Stimulated activated CD4-positive, alpha-beta T cell treated with anti-CD3 and anti-CD28 coated beads, Interleukin-2, amount 100 ng/mL, for 4 hours (primary cell): ENCODE measurements at places on chromosomes 7 and 10.
A peak's percentile ranks its signal among the peaks of the same experiment; 100 is the strongest.

GRCh38 chr10:79252971-79253370 is 94.3 kb upstream of the PPIF start:
- DNase-seq = no peak

DNA sequence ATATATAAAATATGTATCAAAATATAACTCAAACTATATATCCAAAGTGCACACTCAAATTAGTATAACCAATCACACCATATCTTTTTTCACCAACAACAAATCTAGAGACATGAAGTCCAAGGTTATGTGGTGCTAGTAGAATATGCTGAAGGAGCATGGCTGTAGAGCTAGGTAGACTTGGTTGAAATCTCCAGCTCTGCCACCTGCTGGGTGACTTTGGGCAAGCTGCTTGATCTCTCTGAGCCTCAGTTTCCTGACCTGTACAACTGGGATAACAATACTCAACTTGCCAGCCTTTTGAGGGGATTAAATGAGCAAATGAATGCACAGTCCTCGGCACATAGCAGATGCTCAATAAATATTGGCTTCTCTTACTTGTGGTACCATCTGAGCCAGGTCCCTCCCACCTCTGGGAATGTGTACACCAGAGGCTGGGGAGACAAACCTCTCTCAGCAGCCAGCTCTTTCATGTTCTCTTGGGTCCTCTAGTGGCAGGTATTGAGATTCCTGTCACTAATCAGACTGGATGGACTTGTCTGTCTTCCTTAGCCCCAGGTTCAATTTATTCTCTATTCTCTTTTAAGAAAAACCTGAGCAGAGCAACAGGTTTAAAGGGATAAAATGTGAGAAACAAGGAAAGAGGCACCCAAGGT is 94.3 kb upstream of the PDE1C start:
- DNase-seq = no peak

DNA sequence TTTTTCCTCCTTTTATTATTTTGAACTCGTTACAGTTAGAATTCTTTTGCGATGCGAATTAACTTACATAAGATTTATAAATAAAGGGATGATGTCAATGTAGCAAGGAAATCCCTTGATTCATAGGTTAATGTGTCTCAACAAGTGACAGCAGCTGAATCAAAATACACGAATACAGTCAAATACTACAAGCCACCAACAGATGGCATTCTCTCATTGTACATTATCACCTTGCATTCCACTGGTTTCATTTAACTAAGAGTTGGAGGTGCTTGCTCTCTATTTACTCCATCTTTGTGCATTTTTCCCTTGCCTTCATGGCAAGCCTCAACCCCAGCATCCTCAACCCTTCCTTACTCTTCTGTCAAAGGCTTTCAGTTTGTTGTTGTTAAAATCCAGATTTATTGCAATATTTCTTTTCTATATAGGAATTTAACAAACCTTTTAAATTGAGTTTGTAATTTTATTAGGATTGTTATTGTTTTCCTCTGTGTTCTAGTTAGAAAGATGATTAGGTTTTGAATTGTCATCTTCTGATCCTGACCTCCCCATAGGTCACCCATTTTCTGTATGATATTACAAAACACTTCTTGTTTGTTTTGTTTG is 78.3 kb downstream of the SLC25A40 start:
- no peak for DNase-seq

DNA sequence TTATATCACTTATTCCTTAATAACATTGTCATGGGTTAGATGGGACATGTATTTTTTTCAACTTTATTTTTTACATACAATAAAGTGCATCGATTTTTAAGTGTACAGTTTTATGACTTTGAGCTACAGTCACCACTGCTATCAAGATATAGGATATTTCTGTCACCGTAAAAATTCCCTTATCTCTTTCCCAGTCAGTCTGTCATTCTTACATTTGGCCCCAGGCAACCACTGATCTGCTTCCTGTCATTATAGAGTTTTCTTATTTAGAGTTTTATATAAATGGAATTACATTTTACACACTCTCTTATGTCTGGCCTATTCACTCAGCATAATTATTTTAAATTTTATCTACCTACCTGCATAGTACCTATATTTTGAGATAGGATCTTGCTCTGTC is 145.2 kb downstream of the AUTS2 start:
- DNase-seq = no peak

DNA sequence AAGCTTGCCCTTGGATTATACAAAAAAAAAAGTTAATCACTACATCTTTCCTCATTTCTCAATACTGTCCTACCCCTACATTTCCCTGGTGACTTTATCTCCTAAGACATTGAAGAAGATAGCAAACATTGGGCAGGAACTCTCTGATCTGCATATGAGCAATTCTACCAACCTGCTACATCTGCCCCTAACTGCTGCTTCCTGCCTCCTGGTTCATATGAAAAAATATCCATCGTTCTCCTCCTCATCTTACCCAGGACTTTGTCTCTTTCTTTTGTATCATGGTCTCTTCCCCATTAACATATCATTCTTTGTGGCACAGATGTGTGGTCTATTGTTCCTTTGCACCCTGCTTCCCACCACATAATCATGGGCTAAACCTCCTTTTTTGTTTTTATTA is 139.7 kb upstream of the PCGF5 start:
- DNase-seq = no peak

- DNase-seq = no peak
These were observed 229.4 kb downstream of the TNS3 start for GRCh38 chr7:47352394-47352968.

DNA sequence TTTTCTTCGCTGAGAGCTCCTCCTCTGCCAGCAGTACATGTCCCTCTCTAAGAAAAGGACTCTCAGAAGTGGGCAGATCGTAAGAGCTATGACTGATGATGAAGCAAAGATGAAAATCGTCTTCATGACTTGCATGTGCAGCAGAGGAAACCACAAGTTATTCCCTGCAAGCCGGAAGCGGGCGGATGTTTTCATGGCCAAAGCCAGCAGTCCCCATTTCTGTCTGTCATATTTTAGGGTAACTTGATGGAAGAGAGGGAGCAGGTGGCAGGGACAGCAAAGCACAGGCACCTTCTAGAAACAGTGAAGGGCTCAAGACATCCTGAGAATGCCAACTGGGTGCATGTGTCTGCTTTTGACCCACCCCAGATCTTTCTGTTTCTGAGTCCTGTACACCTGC is 19.9 kb downstream of the KLF6 start:
- DNase-seq = no peak

DNA sequence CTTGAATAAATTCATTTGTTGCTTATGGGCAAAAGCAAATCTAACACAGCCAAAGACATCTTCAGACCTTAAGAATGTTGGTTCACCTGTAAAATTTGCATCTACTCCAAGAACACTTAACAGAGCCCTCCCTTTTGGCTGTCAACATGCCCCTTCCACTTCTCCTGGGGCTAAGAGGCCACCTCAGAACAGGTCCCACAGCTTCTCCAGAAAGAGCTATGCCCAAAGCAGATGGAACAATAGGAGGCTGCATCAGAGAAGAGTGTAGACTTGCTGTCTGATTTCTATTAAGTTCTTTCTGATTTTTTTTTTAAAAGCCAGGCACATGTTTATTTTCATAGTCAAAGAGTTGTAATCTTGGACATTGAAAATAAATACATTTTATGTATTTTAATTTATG is 26.1 kb upstream of the TRIL start:
- DNase-seq = no peak

- no peak for DNase-seq
These were observed 24.3 kb downstream of the PDGFA start for GRCh38 chr7:495326-495725.

DNA sequence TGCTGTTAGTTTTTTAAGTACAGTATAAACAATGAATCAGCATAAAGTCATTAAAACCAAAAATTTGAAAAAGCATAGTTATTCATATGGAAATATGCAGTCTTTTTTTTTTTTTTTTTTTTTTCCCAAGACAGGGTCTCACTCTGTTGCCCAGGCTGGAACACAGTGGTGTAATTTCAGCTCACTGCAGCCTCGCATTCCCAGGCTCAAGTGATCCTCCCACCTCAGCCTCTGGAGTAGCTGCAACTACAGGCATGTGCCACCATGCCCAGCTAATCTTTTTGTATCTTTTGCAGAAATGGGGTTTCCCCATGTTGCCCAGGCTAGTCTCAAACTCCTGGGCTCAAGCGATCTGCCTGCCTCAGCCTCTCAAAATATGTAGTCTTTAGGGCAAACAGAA is 182.0 kb downstream of the SEMA3E start:
- no peak for DNase-seq

DNA sequence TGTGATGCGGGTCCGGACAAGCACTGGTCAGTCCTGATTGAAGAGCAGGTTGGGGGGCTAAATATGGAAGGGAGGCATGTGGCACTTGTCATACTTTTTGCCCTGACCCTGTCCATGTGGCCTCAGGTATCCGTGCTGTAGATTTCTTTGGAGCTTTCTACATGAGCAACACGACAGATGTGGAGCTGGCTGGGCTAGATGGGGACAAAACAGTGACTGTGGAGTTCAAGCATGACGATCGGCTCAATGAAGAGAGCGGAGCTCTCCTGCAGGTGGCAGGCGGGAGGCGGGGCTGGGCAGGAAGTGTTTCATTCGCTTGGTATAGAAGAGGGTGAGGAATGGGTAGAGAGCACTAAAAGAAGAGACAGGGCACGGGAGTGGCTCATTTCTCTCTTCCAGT is 13.0 kb upstream of the CHCHD1 start:
- DNase-seq = peak; percentile 55

- no peak for DNase-seq
These were observed 972 bp downstream of the PHYH start for GRCh38 chr10:13298748-13299436.

DNA sequence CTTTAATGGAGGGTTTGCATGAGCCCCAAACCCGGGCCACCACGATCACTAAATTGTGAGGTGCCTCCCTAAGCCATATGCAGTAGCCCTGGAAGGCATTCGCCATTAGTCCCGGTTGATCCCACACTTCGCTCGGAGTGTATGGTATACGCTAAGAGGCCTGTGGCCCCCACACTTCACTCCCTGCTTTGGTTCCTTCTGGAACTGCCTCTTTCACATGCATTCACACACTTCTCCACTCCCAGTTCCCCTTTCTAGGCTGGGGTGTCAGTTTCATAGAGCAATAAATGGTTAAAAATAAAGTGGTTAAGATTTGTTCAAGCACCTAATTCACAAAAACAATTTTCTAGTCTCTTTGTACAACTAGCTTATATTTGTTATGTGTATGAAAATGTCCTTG is 212.1 kb upstream of the KCND2 start:
- DNase-seq = no peak

DNA sequence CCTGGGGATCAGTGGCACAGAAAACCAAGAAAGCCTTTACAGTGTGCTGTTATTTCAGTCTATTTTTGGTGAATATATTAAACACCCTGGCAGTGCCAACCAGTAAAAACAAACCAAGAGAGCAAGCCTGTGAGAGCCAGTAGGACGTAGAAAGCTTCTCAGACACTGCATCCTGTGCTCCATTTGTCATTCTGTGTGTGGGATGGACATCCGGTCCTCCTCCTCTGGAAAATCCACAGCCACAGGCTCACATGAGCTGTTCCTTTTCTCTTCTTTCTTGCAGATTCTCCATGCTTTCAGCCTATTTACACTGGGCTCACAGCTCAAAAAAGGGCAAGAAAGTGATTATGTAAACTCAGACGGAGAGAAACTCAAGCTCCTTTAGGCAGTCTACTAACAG is 119.7 kb upstream of the YAE1 start:
- DNase-seq = no peak

- no peak for DNase-seq
These were observed 59.8 kb downstream of the TMEM178B start for GRCh38 chr7:141133646-141134045.

GRCh38 chr7:8615019-8615418 is 181.6 kb downstream of the NXPH1 start:
- no peak for DNase-seq

GRCh38 chr7:74256491-74257408 is 2.6 kb upstream of the RFC2 start:
- no peak for DNase-seq

DNA sequence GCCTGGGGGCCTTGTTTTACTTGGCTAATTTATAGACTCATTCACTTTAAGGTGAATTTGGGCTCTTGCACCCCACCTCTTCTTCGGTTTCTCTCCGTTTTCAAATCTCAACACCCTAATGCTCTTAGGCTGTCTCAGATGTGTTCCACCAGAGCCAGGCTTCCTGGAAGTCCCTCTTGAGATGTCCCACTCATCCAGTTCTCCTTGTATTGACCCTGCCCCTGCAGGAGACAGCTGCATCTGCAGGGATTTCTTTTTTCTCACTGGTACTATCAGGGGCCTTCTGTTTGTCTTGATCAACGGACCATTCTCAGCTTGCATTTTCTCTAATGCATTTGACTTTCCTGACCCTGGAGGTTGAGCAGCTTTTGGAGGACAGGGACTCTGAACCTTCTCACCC is 279.5 kb downstream of the GALNT17 start:
- DNase-seq = no peak

DNA sequence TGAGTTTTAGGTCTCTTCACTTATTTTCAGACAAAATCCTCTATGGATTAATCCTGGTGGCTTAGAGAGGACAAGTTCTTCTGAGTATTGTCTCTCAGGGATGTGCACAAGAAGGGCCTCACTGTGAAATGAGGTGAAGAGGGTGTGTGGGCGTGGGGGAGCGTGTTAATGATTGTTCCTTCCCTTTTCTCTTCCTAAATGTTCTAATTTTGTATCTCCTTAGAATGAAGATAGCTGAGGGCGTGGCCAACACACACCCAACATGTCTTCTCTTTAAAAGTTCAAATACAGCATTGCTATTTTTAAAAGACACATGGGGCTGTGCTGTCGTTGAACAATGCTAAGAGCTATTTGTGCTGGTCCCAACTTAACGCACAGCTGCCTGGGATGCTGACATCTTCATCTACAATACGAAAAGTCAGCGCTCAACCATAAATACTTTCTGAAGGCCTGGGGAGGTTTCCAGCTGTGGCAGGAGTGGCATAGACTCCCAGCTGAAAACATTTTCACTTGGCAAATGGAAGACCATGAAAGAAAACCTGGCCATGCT is 135.9 kb downstream of the JCAD start:
- DNase-seq = no peak

DNA sequence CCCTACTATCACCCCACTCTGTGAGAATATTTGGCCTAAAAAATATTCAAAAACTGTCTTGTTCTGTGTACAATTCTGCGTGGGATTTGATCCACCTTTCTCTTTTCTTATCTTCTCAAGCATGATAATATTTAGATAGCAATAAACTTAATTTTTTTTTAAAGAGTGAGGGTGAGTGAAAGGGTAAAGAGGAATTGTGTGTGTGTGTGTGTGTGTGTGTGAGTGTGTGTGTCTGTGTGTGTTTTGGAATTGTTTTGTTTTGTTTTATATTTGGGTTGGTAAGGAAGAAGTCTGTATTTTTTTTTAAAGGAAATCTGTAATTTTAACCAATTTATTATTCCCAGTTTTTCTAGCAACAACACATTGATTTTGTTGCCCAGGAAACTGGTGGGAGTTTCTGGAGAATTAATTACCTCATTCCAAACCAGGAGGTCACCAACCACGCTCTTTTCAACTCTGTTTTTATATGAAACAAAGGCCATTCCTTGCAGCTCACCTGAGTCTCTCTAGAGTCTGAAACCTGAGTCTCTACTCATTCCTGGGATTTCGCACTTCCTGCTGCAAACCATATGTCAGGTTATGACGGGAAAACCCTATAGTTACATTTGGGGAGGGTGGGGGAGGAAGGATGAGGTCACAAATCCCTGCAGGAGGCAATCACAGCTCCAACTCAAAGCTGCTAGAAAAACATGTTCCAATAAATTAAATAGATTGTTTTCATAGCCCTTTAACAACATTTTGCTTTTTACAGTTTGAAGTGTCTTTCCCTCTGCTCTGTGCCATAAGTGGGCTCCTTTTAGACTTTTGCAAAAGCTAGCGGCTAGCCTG is 38.1 kb upstream of the XPNPEP1 start:
- no peak for DNase-seq

GRCh38 chr7:128744366-128744905 is 5.3 kb downstream of the CALU start:
- no peak for DNase-seq
